ENCODE measurements at places on chromosomes 12 and 14. TPM values are rescaled to one million over a fixed set of nuclear protein-coding genes. Genes with fewer than 3 reads are reported as not detected.
A peak's percentile ranks its signal among the peaks of the same experiment; 100 is the strongest.

- DNase-seq, result no peak
Measured at GRCh38 chr14:102979406-102979805, 56.9 kb downstream of the AMN start.

PRH2 gene
- not detected for total RNA-seq

ERH gene
- 158 TPM for total RNA-seq

GRCh38 chr12:79763766-79764452, 73.1 kb upstream of the PAWR start:
- DNase-seq, result no peak

SERPINA9 gene
- 3.3 TPM for total RNA-seq

PPP4R3A gene
- total RNA-seq, result 82.0 TPM

- peak; percentile 29 for DNase-seq
Measured at GRCh38 chr14:40058901-40059897, 627.0 kb upstream of the FBXO33 start.

GRCh38 chr14:90693413-90693812, 122.8 kb downstream of the TTC7B start:
- no peak for DNase-seq

- DNase-seq, result no peak
Measured at GRCh38 chr14:56903304-56903969, 93.2 kb upstream of the OTX2 start.

GRCh38 chr12:112848972-112849371, 57.4 kb downstream of the RPH3A start:
- no peak for DNase-seq

PIWIL1 gene
- total RNA-seq, result 0.10 TPM

SERPINA4 gene
- total RNA-seq, result 0.49 TPM

DNA sequence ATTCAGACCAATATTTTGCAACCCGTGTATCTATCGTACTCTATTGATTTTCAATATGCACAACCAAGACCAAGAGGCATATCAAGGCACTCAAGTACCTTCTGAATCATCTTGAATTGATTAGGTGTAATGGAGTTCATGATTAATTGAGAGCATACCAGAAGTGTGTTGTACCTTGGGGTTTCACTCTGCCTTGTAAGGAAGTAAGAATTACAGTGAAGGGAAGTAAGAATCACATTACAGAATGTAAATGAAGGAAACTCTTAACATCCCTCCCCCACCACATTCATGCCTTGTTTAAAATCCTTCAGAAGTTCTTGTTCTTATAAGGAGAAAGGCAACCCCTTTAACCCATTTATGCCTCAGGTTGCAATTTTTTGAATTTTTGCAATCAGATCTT, 5.4 kb upstream of the MGAT4C start:
- DNase-seq, result no peak

ABCC9 gene
- 46.3 TPM for total RNA-seq

- no peak for DNase-seq
Measured at GRCh38 chr14:98591161-98591560, 680.8 kb downstream of the BCL11B start.

DNA sequence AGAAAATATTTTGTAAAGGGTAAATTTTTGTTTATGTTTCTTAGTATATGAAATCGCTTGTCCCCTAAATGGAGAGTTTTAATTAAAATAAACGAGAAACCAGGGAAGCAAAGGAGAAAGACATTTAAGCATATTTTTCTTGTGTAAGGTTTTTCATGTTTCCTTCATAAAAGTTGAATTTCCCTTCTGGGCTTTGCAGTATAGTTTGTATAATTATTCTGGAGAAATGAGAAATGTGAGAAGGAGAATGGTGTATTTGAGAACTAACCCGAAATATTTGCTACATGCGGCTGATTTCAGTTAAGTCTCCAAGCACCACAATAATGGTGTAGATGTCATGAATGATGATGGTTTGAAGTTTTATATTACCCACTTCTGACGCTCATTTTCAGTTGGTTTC, 307.7 kb upstream of the SEL1L start:
- no peak for DNase-seq

- DNase-seq, result peak; percentile 29
Measured at GRCh38 chr12:50620109-50620977, 115.6 kb downstream of the DIP2B start.

- no peak for DNase-seq
Measured at GRCh38 chr14:28975084-28975483, 208.5 kb downstream of the FOXG1 start.

- DNase-seq, result no peak
Measured at GRCh38 chr14:78007160-78007559, 163.0 kb upstream of the NRXN3 start.

DNA sequence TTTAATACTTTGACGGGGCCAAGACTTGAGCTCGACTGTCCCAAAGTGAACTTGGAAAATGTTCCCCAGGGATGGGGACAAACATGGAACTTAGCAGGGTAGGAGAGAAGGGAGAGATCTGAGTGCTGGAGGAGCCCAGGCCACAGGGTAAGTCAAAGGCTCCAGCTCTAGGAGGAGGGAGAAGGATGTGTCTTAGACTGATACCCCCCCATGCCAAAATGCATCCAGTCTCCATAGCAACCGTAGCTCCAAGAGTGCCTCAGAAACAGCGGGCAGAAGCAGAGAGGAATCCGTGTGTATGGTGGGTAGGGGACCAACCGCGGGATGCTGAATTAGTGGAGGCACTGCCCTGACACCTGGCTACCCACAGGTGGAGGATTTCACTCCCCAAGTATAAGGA, 845 bp upstream of the AGAP2 start:
- no peak for DNase-seq

GRCh38 chr12:116731801-116732200, 6.1 kb downstream of the SPRING1 start:
- DNase-seq, result no peak

KIF5A gene
- 0.39 TPM for total RNA-seq

DNA sequence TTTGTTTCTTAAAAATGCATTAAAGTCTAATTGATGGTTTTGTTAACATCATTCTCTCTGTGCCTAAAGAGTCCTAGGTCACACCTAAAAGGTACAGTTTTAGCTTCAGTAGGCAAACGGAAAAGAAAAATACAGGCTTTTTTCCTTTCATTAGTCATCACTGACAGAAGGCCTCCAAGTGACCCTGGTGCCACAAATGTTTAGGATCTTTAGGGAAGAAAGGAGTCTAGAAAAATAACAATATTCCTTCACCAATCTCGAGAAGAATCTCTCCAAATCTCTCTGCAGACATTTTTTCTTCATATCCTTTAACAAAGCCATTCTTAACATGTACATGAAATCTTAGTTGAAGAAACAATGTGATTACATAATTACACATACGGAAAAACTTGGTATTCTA, 2.0 kb downstream of the DENND5B start:
- DNase-seq, result no peak

TSHR gene
- total RNA-seq, result 2.9 TPM

NOC4L gene
- total RNA-seq, result 5.4 TPM

RHOF gene
- total RNA-seq, result 5.1 TPM

GRCh38 chr12:6229224-6230218, 29.3 kb downstream of the CD9 start:
- DNase-seq, result peak; percentile 78

MUCL1 gene
- 90.0 TPM for total RNA-seq

DNA sequence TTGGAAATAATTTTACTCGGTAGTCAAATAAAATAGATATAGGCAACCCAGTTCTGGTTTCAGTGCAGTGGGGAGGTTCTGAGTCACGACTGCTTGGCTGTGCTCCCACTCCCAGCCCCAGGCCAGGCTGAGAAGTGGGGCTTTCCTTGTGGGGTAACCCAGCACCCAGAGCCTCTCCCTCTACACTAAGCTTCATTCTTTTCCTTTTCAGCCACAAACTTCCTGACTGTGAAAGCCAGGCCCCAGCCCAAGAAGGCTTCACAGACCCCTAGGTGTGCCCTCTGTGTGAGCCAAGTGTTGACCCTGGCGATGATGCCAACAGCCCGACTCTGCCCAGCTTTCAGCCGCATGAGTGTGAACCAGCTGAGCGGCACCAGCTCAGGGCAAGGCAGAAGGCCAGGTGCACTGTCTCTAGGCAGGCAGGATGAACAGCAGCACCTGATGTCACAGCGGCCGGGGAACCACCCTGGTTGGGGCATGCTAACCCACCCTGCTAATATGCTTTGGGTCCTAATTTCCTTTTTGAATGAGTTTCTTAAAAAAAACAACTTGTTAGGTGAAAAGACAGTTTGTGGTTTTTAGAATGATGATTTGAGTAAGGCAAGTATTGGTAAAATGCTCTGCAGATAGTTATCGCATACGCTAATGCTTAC, 42.2 kb upstream of the ATP23 start:
- no peak for DNase-seq

DNA sequence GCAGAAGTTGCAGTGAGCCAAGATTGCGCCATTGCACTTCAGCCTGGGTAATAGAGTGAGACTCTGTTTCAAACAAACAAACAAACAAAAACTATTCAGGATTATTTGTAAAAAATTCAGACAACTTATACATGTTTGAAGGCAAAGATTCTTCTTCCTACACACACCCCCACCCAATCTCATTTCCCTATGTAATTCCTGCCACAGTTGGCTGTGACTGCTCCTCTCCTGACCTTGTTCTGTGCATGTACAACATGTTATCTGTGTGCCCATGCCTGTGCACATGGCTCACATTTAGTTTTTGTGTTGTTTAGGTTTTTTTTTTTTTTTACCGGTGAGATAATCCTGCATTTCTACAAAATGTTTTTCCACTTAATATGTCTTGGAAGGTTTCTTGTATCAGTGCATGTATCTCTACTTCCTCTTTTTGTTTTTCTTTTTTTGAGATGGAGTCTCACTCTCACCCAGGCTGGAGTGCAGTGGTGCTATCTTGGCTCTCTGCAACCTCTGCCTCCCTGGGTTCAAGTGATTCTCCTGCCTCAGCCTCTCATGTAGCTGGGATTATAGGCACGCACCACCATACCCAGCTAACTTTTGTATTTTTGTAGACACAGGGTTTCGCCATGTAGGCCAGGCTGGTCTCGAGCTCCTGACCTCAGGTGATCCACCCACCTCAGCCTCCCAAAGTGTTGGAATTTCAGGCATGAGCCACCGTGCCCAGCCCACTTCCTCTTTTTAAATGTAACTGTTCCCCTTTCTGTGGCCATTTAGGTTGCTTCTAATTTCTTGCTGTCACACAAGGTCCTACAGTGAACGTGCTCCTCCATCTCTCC, 8.7 kb downstream of the CFAP251 start:
- DNase-seq, result no peak

DNA sequence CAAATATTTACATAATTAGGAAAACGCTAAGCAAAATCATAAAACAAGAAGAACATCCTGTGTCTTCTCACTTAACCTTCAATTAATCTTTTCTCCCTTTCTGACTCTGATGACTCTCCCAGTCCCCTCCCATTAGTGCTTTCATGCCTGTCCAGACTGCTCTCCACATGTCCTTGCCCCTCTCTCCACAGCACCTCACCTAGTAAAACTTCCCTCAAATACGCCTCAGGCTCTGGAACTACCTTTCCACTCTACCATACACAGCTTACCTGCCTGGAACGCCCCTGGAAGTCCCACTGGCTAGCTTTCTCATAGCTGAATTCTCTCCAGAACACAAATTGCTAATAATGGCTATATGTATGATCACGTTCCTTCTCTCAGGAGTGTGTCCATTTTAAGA, 44.7 kb downstream of the SLC5A8 start:
- DNase-seq, result no peak

DNA sequence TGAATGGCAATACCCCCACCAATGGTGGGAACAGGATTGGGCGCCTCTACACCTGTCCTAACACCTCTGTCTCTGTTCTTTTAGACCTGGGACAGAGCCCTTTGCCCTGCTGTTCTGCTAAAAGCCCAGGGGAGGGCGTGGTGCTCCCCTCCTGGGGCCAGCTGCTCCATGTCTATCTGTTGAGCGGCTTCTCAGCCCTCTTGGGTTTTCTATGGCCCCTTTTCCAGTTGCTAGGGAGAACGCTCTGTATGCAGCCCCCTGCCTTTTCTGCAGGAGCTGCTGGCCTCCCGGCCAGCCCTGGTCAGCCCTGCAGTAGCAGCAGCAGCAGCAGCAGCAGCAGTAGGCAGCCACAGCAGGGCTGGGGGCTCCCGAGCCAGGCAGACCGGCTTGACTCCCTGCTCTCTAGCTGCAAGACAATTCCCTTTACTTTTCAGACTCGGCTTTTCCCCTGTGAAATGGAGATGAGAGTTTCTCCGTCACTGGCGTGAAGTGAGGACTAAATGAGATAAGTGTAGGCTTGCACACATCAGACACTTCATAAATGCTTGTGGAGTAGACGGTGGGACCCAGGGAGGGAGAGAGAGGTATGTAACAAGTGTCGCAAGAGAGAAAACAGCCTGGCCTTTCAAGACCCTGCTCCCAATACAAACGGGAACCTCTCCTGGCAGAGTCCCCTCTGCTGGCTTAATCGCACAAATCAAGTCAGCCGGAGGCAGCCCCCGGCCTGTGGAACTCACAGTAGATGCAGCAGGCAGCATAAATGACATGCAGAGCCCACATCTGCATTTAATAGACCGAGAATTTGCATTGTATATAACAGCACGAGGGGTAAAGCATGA, 1.0 kb downstream of the RTL1 start:
- DNase-seq, result peak; percentile 59

OR6C2 gene
- total RNA-seq, result not detected

DNA sequence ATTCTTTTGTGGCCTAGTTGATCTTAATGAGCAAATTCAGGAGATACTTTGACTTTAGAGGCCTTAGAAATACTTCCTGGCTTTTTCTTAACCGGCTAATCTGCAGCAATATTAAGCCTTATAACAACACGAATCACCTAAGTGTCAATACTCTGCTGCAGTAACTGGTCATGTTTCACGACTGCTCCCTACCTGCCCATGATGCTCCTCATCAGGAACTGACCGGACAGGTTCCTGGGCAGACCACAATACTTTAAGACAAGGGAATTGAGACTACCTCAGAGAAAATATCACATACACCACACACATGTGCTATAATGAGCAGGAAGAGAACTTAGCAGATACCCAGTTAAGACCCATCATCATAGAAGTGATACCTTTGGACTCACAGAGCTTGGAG, 211.9 kb upstream of the BMP4 start:
- DNase-seq, result no peak

DNA sequence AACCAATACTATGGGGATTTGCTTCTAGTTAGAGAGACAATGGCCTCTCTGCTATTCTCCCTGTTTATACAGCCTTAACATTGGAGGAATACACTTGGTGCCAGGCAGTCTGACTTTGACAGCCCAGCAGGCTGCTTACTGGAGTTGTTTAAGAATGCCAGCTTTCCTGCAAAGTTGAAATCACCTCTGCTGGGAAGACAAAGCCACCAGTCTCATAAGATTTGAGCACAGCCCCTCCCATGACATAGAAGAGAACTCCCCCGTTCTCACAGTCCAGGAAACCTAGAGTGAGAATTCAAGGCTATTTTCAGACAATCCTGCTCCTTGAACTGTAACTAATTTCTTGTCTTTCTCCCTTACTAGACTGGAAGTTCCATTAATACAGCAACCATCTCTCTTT, 21.1 kb upstream of the CATSPERB start:
- DNase-seq, result no peak

DNA sequence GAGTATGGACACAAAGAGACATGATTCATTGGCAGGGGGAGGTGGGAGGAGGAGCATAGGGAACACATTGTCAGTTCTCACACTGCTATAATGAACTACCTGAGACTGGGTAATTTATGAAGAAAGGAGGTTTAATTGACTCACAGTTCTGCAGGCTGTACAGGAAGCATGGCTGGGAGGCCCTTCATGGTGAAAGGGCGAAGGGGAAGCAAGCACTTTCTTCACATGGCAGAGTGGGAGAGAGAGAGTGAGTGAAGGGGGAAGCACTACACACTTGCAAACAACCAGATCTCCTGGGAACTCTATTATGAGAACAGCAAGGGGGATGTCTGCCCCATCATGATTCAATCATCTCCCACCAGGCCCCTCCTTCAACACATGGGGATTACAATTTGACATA, 391.8 kb downstream of the BMP4 start:
- DNase-seq, result no peak

GRCh38 chr14:101062065-101062450, 158.5 kb upstream of the RTL1 start:
- DNase-seq, result no peak

Measured in skin of body (tissue), 3 donors.